Stimulated activated naive B cell treated with anti-CD40 and anti-IgM and Interleukin-4, amounts not matched to agents 10 μg/mL and 1 μg/mL and 100 μg/mL, for 72 hours (primary cell): ENCODE measurements at places on chromosomes 16 and 17.
A peak's percentile ranks its signal among the peaks of the same experiment; 100 is the strongest.

- no peak for DNase-seq
Measured at GRCh38 chr17:80953471-80954315, 37.9 kb upstream of the CHMP6 start.

DNA sequence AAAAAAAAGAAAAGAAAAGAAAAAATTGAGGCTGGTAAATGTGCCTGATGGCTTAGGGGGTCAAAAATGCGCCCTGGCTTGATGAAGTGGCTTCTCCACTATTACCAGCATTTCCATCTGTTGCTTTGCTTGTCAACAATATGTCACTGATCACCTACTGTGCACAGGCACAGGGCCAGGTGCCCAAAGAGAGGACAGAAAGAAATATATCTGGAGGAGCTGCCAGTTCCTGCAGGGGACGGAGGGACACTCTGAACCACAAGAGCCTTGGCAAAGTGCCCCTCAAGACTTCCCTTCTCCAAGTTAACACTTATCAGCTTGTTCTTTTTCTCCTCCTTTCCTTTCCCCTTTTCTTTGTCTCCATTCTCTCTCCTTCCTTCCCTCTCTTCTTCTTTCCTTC is 34.7 kb downstream of the GINS3 start:
- no peak for DNase-seq

DNA sequence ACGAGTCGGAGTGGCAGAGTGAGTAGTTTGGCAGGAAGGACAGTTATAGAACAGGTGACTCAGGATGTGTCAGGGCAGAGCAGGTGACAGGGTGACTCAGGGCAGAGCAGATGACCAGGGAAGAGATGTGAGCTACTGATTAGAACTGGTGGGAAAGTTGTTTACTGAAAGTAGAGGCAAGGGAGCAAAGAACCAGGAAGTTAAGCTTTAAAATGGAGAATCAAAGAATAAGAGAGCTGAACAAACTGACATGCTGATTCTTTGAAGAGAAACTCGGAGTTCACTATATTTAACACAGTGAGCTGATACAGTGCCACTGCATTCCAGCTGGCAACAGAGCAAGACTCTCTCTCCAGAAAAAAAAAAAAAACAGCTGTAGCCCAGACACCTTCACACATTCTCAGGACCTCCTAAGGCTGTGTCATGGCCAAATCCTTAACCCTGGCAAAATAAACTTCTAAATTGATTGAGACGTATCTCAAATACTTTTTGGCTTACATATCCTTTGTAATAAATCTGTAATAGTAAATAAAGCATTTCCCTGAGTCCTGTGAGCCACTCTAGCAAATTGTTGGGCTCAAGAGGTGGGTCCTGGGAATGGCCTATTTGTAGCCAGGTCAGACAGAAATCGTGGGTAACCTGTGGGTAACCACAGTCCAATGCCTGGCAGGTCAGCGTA is 12.3 kb upstream of the UBE2I start:
- DNase-seq, result no peak

DNA sequence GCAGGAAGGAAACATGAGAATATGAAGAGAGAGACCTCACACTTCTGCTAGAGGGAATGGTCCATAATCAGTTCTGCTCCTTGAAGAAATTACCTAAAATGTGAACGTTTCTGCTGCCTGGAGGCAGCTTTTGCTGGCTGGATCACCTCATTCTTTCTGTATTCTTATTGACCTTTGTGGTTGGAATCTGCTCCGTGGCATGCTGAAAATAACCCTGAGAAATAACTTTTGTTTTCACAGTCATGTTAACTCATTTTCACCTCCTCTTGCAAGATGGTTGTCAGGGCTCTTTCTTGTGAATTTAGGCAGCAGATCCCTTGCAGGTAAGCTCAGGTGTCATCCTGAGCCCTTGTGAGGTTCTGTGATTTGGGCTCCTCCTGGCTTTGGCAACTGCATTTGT is 70.2 kb downstream of the IRF8 start:
- no peak for DNase-seq

GRCh38 chr17:57240648-57241047 is 15.7 kb upstream of the MSI2 start:
- DNase-seq, result no peak

GRCh38 chr17:29176558-29177351 is 3.4 kb downstream of the MYO18A start:
- peak; percentile 30 for DNase-seq
